T-helper 22 cell (primary cell): ENCODE measurements at places on chromosomes 5 and 9.
A peak's percentile ranks its signal among the peaks of the same experiment; 100 is the strongest.

GRCh38 chr5:35709688-35710087, 92.0 kb downstream of the SPEF2 start:
- no peak for DNase-seq

- DNase-seq = peak; percentile 45
Measured at GRCh38 chr5:67215519-67216471, 19.2 kb upstream of the CD180 start.

DNA sequence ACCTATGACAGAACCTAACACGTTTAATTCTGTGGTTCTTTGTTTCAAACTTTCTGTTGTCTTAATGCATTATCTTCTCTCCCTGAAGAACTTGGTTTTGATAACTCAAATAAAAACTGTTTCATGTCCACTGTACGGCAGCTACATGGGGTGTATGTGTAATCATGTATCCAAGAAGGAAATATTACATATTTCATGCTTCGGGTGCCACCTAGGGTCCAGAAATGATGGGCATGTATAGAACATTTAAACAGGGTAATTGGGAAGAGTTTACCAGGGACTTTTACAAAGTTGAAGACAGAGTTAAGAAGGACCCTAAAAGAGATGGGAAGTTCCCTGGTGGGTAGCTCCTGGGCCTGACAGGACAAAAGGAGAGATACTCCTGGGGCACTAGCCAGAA, 291.3 kb downstream of the FBXL7 start:
- DNase-seq = no peak

GRCh38 chr9:76162086-76162730, 232.0 kb downstream of the RFK start:
- DNase-seq = no peak

DNA sequence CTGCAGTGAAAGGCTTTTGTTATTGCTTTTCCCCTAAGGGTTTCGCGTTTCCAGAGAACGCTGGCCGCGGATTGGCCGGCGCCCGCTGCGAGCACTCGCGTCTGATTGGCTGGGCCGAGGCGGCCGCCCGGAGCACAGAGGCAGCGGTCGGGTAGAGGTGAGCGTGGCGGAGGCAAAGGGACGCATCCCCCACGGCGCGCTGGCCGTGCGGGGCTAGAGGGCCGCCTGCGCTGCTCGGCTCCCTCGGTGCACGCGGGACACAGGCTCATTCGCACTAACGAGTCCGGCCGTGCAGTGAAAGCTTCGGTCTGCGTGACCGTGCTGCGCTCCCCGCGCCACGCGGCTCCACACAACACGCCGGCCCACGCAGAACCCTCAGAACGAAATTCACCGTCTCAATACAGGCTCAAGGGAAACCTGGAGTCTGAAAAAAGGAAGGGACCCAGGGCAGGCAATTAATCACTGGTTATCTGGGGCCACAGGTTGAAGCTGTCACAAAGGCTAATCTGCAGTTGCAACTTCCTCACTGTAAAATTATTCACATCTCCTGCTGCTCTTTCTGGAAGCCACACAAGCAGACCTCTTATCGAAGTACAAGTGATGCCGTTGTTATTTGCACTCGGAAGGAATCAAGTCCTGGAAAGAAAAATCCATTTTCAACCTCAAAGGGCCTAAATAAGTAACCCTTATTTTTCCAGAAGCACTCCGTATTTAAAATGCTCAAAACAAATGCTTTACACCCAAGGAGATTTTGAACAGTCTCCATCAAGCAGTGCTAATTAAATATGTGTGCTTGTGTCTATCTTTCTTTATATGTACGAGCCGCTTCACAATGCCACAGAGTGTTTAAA, 94.6 kb downstream of the ZNF608 start:
- DNase-seq = no peak

- no peak for DNase-seq
Measured at GRCh38 chr9:91905991-91906469, 44.0 kb downstream of the ROR2 start.

- no peak for DNase-seq
Measured at GRCh38 chr5:14675865-14676300, 11.4 kb downstream of the OTULIN start.

DNA sequence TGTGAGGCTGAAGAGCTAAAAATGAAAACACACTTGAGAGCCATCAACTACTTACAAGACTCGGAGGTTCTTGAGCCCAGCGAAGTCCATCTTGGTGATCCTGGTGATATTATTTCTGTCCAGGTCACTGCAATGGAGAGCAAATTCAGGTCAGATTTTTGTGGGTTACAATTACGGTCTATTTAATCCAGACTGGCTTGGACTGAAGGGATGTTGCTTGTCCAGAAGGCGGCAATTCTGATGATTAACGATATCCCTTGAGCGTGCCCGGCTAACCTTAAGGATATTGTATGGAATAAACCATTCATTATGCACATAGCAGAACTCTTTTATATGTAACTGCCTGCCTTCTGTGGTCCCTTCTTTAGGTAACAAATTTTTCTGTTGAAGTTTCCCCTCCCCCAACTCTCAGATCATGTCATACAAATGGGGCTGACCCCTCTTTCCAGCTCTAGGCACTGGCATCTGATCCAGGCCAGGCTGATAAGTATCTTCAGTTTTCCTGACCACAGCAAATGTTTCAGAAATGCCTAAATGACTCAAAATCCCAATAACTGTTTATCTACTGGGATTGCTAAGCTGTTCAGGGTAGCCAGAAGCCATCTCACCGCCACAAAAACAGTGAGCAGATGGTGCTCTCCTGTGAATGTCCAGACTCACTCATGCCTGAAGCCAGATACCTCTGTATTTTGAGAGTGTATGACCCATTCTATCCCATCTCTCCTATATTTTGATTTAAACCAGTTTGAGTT, 49.4 kb downstream of the SLIT3 start:
- no peak for DNase-seq

DNA sequence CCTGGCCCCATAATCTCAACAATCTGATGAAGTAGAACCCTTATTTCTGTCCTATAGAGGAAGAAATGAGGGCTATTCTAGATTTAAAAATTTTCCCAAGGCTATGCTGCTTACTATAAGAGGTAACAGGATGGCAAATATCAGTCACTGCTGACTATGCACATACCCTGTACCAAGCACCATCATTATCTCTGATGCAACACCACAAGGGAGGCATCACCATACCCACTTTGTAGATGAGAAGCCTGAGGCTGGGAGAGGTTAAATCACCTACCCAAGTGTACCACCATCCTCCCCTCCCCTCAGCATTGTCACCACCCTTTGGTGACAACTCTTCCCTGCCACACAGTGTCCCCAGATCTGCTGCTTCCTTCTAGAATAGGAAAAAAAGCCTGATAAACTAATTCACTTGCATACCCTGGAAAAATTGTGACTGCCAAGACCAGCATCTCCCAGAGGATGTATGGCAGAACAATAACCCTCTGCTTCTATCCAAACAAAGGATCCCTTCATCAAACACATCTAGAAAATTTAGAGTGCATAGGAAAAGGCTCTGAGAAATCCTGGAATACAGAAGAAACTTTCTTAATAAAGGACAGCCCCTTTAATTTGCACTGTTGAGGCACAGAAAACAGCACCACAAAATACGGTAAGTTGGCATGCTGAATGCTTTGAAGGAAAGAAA, 48.3 kb downstream of the PRRC1 start:
- no peak for DNase-seq

GRCh38 chr5:98050583-98050982, 722.9 kb upstream of the RGMB start:
- DNase-seq = no peak

DNA sequence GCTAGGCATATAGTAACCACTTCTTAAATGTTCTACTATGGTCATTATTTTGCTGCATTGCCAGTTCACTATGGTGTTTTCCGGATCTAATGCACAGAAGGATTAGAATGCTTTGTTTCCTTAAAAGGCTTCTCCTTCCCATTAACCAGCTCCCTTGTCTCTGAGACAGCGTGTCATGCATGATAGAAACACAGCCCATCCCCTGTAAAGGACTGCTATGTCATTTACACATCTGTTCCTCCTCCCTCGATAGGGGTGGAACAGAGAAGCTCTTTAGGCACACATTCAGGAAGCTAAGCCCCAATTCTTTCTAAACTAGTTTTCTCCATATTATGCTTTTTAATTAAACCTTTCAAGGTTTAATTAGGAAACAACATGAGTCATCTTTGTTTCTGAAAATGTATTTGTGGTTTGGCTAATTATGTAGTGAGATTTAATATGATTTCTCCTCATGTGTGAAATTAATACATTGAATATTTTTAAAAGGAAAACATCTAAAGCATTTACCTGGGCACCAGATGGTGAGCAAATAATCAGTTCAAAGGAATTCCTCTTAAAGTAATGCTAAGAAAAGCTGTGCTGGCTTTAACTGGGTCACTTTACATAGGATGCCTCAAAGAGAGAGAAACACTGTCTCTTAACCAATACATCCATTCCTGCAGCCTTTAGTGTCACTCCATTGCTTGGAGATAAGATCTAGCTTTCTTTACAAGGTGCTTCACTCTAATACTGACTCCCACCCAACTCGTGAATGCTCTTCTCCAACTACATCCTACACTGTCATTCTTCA, 133.3 kb upstream of the PPP1R2B start:
- DNase-seq = no peak
